Brain microvascular endothelial cell (primary cell): ENCODE measurements at places on chromosomes 1 and 21.

DNA sequence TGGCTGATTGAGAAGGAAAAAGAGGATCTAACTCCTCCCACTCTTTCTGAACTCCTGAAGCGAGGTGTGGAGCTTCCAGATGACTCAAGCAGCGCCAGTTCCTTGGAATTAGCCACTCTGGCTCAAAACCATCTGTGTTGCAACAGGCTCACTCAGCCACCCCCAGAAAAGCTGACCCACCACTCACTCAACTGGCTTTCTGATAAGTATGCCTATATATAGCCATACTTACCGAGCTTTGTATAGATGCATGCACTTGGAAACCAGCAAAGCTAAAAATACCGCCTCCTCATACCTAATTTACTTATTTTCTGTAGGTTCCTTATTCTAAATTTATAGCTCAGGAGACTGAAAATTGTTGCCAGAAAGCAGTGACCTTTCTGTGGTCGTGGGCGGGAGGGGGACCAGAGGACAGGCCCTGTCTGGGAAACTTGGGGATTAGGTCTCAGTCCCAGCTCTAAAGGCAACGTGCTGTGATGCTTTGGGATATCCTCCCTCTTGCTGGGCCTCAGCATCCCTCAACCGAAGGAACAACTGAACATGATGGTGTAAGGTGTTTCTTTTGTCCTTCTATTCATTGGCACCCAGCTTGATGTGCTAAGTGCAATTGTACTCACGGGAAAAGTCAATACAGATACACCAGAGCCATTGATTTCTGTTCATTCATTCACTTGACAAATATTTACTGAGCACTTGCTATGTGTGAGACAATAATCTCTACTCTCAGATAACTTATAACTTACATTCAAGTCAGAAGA is 65.7 kb downstream of the NENF start:
- peak; percentile 91 for DNase-seq

DNA sequence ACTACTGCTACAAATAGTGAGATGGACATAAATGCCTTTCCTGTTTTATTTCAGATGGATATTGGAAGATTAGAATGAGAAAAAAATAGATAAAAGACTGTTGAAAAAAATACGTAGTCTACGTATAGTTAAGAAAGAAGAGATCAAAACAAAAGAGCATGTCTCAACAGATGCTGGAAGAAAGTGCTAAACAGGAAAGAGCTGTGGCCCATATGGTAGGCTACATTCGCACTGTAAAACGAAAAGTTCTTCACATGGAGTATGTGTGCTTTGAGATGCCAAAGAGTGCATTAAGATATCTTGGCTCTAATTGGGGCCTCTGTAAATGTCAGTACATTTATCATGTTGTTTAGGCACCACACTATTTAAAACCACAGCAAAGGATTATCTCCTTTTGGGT is 741.7 kb downstream of the LTN1 start:
- no peak for DNase-seq

GRCh38 chr1:212607913-212608391 is 609 bp upstream of the ATF3 start:
- no peak for DNase-seq

GRCh38 chr1:171191992-171192391 is 6.9 kb downstream of the FMO2 start:
- DNase-seq, result no peak

DNA sequence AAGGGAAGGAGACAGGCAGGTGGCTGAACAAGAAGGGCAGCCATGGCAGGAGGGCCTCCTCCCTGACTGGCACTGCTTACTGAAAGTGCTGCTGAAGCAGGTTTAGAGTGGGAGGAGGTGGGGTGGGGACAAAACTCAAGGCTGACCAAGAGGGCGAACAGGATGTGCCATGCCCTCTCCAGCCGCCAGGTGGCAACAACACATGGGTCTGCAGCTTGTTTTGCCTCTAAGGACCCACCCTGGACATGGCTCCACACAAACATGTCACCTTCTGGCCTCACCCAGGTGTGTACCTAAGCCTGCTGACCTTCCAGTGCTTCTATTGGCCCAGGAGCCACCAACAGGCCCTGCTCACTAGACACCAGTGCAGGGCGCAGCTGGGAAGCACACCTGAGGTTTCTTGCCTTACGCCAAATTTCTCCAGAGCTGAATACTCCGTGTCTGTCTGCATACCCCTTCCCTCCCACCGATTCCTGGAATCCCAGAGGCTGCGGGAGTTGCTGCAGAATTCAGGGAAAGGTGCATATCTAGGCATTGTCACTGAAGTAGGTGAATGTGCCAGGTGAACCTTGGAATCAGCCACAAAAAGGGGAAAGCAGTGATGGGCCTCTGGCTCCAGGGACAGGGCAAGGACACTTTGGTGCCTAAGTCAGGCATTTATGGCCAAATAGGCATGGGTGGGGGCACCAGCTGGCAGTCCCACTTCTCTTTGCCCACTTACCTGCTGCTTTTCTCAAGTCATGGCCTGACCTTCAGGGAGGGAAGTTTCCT is 5.3 kb downstream of the PSRC1 start:
- DNase-seq, result peak; percentile 72

GRCh38 chr1:63674238-63674864 is 81.1 kb downstream of the PGM1 start:
- peak; percentile 95 for DNase-seq

GRCh38 chr1:240031009-240031408 is 60.7 kb upstream of the FMN2 start:
- DNase-seq, result peak; percentile 94

GRCh38 chr1:108933944-108934343 is 29.3 kb downstream of the CLCC1 start:
- no peak for DNase-seq

GRCh38 chr1:178412400-178412770 is 84.4 kb downstream of the CLEC20A start:
- DNase-seq, result no peak

DNA sequence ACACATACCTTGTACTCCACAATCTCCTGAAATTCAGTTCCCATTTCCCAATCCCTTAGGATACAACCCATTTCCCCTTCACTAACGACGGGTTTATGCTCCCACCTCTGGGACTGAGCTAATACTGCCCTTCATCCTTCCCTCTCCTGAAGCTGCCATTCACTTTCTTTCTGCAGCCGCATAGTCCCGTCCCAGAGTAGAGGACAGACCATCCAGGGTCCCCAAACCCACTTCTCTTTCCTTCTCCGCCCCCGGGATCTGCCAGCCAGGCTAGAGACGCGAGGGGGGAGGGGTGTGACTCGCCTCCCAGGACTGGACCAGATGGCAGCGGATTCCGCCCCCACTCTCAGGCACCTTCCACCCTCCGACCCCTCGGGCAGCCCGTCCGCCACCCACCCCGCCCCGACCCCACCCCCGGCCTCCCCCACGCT is 679 bp downstream of the ABL2 start:
- no peak for DNase-seq
